Aorta (tissue), 5 donors: ENCODE measurements at places on chromosomes 6 and 20.

DNA sequence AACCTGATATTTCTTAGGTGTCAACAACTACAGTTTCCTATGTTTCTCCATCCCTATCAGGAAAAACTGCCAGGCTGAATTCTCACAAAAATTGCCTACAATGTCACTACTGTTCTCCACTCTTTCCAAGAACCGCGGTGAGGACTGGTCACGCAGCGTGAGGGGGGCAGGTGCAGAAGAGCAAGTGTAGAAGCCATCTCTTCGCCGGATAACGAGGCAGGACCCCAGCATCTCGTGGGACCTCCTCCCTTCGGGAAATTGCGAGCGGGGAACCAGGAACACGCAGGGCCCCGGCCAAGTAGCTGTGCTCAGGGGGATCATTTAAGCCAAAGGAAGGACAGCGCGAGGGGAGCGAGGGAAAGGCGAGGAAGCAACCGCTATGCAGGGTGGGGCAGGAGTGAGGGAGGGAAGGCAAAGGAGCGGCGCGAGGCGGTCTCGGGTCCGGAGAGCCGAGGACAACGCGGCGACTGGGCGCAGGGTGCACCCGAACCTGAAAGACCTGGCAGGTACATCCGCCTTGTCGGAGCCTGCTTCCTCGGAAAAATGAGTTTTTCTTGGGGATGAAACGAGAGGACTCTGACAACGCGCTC lies 559 bp downstream of the APMAP start:
- DNase-seq: no peak

DNA sequence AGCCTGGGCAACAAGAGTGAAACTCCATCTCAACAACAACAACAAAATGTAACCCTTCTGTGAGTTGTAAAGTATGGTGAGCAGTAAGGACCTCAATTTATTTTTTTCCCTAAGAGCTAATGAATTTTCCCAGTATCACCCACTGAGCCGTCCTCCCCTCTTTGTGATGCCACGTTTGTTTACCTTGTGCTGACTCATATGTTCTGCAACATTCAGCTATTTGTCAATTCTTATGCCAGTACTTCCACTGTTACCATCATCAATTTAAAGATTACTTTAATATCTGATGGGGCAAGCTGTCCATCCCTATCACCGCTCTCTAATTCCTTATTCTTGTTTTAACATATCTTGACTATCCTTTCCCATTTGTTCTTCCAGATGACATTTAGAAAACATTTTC lies 37.5 kb downstream of the MAK start:
- no peak for DNase-seq

DNA sequence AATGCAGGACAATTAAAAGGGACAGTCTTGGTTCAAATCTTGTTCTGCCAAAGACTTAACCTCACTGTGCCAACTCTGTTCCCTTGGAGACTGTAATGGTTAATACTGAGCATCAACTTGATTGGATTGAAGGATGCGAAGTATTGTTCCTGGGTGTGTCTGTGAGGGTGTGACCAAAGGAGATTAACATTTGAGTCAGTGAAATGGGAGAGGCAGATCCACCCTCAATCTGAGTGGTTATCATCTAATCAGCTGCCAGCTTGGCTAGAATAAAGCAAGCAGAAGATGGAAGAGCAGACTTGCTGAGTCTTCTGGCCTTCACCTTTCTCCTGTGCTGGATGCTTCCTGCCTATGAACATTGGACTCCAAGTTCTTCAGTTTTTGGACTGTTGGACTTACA lies 474.4 kb downstream of the CD83 start:
- no peak for DNase-seq

DNA sequence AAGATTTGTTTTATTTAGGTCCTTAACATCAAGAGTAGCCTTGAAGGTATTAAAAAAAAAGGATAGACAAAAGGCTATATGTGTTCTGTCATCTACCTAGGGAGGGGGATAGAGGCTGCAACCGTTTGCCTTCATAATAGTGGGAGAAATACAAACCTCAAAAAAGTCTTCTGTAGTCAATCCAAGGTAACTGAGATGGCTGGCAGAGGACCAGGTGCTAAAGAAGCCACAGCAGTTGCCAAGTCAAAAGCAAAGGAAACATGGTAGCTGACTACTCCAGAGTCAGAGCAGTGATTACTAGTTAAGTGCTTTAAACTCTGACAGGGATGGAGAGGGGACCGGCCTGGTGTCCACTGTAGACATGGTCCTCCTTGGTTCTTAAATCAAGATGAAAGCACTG lies 249.4 kb downstream of the PTPRK start:
- DNase-seq: no peak

- DNase-seq: no peak
Observed at GRCh38 chr20:41046716-41047115, 18.1 kb downstream of the TOP1 start.
